ENCODE measurements at places on chromosomes 4 and X.
A peak's percentile ranks its signal among the peaks of the same experiment; 100 is the strongest.

DNA sequence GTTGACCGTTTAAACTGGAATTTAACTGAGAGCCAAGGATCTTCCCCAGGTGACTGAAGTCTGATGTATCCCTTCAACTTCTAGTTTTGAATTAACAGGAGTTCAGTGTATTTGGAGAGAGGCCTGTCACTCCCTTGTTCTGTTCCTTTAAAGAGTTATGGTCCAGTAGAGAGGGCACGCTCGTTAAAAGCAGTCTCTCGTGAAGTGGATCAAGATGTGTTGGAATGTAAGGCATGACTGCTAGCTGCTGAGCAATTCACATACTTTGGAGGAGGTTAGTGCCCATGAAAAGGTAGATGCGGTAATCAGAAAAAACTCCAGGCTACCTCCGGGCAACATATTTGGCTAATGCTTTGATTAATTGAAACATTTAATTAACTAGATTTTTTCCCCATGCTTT, 65.7 kb downstream of the SHROOM2 start:
- no peak for DNase-seq

GRCh38 chr4:101141230-101141629, 206.1 kb downstream of the PPP3CA start:
- DNase-seq = no peak

- DNase-seq = no peak
Measured at GRCh38 chr4:180809439-180809838, 1433.8 kb upstream of the TENM3 start.

- peak; percentile 40 for DNase-seq
Measured at GRCh38 chr4:120694973-120695372, 227.6 kb downstream of the PRDM5 start.

- DNase-seq = no peak
Measured at GRCh38 chr4:44554768-44555167, 96.7 kb downstream of the YIPF7 start.

- DNase-seq = no peak
Measured at GRCh38 chrX:48784726-48785125, 1.7 kb upstream of the GATA1 start.

GRCh38 chrX:53445977-53446376, 11.8 kb upstream of the HSD17B10 start:
- DNase-seq = no peak

GRCh38 chr4:100041646-100042045, 91.6 kb upstream of the H2AZ1 start:
- DNase-seq = no peak

DNA sequence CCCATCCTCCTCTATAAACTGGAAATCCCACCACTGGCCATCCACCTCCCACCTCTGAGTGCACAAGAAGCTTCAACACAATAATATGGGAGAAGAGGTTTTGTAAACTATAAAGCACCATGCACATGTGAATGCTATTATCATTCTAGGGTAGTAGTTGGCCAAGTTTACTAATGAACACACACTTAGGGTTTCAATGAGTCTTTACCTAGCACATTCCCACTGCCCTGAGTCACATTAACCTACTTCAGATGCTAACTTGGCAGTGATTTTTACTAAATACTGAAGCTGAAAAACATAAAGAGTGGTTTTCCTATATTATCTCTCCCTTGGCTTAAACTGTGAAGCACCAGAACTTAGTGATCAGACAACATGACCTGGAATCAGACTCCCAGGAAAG, 93.9 kb downstream of the SH3KBP1 start:
- no peak for DNase-seq

Measured in foreskin melanocyte (primary cell).